ENCODE measurements at places on chromosomes 11 and 22.

DNA sequence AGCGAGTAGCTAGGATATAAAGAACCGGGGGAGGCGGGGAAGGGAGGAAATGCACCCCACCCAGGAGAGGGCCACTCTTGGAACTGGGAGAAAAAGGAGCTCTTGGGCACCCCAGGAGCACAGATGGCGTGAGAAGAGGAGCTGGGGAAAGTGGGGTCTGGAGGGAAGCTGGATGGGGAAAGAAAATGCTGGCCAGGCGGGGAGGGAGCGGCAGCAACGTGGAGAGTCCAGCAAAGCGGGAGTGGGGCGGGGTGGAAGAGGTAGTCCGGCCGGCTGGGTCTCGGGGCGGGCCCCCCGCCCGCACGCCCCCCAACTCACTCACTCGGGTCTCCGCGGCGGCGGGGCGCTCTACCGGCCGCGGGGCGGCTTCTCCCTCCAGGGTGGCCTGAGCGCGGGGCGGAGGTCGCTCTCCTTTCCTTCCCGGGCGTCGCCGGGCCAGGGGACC, 522 bp downstream of the TOB2 start:
- DNase-seq, result peak; percentile 2

DNA sequence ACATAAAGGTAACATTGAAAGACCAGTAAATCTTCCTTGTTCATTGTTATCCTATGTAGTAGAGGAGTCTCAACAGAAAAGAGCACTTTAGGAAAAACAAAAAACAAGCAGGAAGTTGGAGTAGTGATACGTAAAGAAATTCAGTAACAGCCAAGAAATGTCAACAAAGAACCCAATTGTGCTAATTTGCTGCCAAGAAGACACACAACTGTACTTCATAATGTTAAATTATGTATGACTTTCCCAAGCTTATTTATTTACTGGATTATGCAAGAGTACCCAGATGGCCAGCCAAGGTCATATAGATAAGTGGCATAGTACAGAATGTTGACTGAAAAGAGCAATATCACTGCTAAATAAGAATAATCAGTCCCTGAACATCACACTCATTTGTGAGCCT, 264.7 kb upstream of the CCDC179 start:
- DNase-seq, result no peak

- DNase-seq, result no peak
These were observed 3.5 kb downstream of the PANX1 start for GRCh38 chr11:94132152-94132558.

- peak; percentile 1 for DNase-seq
These were observed 19.6 kb downstream of the FGF3 start for GRCh38 chr11:69799582-69799981.

DNA sequence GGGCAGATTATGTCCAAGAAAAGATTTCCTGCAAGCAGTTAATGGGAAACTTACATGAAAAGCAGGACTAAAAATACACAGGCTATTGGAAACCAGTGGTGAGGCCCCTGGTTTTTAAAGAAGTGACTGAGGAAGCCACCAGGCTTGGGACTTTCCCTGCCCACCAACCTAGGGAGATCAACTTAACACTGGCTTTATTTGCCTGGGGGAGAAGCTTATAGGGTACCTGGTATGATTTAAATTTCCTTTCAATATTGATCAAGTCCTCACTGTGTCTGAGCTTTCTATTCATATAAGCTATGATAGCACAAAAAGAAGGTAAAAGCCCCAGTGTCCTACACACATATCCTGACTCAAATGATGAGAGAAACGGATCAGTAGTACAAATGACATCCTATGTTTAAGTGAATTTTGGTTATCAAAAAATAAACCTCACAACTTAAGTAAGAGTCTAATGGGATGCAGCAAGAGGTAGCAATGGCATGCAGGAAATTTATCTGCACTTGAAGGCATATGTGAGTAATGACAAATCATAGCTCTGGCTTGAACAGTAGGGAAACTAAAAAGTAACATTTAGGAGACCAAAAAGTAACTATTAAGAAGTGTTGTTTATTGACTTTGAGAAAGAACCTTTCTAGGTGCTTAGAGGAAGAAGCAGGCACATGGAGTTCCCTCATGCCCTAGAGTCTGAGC, 85.3 kb downstream of the GAB2 start:
- DNase-seq, result peak; percentile 42

GRCh38 chr11:122341477-122341876, 225.5 kb upstream of the BLID start:
- DNase-seq, result no peak

GRCh38 chr22:29623059-29623458, 19.6 kb downstream of the NF2 start:
- DNase-seq, result no peak

DNA sequence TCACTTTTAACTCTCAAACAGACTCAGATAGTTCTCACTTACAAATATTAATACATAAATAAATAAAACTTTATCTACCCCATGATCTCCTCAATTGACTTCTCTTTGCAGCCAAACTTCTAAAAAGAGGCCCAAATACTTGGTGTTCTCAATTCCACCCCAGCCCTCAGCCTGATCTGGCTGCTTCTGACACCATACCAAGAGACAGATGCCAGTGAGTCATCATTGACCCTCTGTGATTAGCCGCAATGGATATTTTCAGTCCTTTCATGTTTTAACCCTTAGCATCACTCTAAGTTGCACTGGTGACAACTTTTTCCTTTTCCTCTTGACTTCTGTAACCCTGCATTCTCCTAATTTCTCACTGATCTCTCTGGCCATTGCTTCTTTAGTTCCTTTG, 184.1 kb upstream of the ARHGAP20 start:
- no peak for DNase-seq

DNA sequence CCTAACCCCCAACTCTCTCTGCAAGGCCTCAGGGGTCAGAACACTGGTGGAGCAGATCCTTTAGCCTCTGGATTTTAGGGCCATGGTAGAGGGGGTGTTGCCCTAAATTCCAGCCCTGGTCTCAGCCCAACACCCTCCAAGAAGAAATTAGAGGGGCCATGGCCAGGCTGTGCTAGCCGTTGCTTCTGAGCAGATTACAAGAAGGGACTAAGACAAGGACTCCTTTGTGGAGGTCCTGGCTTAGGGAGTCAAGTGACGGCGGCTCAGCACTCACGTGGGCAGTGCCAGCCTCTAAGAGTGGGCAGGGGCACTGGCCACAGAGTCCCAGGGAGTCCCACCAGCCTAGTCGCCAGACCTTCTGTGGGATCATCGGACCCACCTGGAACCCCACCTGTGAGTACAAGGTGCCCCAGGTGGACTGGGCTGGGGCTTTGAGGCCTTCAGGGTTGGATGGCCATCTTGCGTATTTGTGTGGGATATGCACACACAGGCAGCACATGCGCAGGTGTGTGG, at the start of gene BEST1:
Gene BEST1 (plus strand): TSS at position 317 of the 513 bp plus-strand sequence. CDS start 1,456 bp downstream, outside the sequence.
- DNase-seq, result no peak

DNA sequence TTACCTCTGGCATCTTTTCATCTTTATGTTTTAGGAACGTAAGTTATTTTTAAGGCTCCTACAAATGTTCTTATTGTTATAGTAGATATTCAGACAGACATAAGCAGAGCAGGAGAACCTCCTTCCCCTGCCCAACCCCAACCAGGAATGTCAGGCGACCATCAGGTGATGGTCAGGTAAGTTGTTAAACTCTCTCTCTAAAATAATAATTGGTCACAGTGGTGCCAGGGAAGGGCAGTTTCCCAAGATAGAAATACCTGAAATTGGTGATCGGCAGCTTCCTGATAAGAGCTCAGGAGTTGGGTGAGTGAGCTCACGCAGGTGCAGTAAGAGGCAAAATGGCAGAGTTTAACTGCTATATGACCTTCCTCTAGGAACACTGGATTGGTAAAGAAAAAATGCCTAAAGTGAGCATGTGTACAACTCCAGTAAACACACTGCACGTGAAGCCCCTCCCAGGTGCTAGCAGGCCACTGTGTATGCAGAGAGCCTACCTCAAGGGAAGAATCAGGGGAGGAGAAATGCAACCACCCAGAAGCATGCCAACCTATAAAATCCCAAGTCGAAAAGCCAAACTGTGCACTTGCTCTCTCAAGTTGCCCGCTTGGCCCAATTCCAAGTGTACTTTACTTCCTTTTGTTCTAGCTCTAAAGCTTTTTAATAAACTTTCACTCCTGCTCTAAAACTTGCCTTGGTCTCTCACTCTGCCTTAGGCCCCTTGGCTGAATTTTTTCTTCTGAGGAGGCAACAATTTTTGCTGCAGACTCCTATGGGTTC, 273.9 kb downstream of the SBF2 start:
- DNase-seq, result peak; percentile 12

DNA sequence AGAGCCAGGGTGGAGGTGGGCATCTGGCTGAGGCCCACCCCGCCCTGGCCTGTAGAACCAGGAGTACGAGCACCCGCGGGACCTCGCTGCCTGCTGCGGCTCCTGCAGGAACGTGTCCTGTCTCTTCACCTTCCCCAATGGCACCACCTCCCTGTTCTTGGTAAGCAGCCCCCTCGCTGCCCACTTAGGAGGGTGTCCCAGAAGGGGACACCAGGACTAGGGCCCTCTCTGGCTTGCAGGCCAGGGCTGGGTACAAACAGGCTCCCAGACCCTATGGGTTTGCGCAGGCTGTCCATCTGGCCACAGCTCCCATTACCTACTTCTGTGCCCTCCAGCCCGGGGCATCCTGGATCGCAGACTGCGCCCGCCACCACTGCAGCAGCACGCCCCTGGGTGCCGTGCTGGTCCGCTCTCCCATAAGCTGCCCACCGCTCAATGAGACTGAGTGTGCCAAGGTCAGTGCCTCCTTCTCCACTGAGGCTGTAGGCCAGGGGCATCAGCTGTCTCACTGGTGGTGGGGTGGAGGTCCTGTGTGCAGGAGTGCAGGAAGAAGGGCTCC, 77.5 kb upstream of the MYOD1 start:
- no peak for DNase-seq

GRCh38 chr22:19103880-19104821, 18.1 kb downstream of the DGCR2 start:
- DNase-seq, result no peak

DNA sequence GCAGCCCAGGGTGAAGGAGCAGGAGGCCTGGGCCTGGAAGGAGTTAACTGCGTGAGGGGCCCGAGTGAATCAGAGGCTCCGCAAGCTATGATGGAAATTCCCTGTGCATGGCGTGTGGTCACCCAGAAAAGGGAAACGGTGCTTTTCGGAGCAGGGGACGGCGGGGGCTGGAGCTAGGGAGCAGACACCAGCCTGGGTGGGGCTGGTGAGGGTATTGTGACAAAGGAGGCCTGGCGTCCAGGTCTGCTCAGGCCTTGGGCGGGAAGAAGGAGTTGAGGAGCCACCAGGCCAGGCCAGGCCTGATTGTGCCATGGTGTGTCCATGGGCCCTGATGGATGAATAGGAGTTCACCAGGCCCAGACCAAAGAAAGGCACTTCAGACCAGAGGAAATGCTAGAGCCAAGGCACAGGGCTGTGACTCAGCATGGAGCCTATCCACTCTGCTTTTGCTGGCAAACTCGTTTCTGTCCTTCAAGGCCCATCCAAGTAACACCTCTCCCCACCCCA, 12.8 kb upstream of the SPI1 start:
- DNase-seq, result peak; percentile 97

DNA sequence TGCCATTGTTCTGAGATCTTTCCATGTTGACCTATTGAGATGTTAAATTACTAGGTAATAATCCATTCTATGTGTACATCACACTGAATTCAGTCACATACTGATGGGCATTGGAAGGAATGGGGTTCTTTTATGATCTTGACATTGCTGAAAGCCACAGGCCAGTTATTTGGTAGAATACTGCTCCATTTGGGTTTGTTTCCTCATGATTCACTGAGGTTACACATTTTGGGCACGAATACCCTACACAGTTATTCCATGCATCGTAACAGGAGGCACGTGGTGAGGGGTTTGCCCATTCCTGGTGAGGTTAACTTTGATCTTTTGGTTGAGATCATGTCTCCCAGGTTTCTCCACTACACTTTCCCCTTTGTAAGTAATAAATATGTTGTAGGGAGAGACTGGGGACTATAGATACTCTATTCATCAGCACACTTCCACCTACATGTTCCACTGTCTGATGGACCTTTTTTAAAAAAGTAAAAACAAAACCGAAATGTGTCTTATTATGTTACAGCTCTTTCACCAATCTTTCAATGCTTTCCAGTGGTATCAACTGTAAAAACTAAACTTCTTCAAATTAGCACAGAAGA, 12.0 kb upstream of the FOLR1 start:
- DNase-seq, result no peak

- DNase-seq, result peak; percentile 1
These were observed 50.8 kb downstream of the SCN3B start for GRCh38 chr11:123603666-123604065.

DNA sequence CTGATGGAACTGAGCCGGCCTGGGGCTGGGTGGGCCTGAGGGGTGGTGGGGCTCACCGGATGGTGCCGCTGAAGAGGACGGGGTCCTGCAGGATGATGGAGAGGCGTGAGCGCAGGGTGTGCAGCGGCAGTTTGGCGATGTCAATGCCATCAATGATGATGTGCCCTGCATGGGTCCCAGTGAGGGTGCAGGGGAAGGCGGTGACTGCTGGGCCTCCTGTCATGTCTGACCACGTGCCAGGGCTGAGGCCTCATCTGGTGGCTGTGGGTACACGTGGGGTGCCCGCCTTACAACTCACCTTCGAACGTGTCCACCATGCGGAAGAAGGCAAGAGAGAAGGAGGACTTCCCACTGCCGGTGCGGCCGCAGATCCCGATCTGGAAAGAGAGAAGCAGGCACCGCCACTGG, 7.1 kb upstream of the KCNJ11 start:
- no peak for DNase-seq

GRCh38 chr22:48380016-48380665, 1447.5 kb downstream of the BRD1 start:
- DNase-seq, result no peak
